ENCODE measurements at places on chromosomes 5 and 9.

DNA sequence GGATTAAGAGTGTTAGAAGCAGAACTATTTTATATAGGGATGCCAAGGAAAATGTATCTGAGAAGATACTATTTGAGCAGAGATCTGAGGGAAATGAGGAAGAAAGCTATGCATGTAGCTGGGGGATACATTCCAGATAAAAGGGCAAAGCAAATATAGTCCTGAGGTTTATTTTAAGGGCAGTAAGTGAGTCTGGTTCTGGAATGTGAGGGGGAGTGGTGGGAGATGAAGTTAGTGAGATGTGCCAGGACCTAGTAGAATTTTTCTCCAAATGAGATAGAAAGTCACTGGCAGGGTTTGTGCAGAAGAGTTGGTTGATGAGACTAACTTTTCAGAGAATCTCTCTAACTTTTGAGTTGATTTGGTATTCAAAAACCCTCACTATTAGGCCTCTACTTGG is 374.7 kb downstream of the ADGRV1 start:
- no peak for DNase-seq

DNA sequence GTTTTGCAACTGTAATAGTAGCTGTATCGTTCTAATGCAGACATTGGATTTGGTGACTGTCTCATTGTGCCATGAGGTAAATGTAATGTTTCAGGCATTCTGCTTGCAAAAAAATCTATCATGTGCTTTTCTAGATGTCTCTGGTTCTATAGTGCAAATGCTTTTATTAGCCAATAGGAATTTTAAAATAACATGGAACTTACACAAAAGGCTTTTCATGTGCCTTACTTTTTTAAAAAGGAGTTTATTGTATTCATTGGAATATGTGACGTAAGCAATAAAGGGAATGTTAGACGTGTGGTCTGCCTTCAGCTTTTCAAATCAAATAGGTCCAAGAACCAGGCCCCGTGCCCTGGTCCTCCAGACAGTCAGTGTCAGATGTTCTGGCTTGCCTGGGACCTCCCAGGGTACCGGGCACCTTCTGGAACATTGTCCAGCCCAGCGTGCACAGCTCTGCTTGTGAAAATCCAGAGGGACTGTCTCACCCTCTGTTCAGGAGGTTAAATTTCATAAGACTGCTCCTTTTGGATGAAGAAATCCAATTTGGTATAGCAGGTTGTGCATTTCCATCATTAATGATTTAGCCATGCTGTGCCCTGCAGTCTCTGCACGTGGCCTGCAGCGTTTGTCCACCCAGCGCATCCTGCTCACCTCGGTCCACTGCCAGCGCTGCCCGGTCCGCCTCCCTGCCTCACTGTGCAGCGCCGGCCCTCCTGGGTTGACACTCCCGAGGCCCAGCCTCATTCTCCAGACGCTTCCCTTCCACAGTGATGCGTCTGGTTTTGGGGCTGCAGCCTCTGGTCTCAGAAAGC is 6.6 kb upstream of the AHRR start:
- DNase-seq, result no peak

DNA sequence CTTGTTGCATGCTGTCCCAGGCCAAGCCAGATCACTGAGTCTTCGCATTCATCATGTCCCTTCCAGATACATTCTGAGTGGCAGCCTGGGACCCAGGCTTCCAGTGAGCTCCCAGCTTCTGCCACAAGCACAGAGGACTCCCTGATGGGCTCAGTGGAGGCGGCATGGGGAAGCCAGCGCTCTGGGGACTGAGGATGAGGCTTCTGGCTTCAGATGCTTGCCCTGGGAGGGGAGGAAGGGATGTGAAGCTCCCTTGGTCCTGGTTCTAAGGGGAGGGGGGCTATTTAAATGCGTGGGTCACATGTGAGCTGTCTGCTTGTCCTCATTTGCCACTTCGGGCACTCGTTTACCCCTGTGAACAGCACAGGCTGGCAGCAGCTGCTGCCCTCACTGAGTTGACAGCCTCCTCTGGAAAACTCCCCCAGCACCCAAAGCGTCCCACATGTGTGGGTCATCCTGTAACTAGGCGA is 174.0 kb downstream of the NR3C1 start:
- no peak for DNase-seq

GRCh38 chr5:86124333-86124732 is 493.4 kb upstream of the COX7C start:
- DNase-seq, result no peak

DNA sequence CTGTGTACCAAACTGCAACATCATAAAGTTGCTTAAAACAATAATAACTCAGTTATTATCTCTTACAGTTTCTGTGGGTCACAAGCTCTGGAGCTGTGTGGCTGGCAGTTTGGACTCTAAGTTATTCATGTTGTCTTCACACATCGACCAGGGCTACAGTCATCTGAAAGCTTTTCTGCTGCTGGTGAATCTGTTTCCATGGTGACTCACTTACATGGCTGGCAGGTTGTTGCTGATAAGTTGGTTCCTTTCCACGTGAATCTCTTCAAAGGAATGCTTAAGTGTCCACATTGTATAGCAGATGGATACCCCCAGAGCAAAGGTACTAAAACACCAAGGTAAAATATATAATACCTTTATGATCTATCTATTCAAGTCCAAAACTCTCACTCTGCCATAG is 44.8 kb upstream of the CYLC2 start:
- no peak for DNase-seq

DNA sequence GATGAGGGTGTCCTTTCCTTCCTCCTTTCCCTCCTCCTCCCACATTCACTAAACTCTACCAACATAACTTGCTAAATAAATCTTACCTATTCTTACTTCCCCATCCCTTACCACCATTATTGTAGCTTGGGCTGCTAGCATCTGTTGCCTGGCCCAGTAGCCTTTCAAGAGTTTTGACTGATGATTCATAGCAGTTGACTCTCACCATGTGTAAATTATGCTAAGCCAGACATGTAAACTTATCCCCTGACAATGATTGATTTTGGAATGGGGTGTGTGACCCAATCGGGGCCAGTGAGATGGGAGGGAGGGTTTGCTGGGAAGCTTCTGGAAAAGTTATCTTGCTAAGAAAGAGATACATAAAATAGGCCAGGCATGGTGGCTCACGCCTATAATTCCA is 161.8 kb upstream of the SPRY4 start:
- no peak for DNase-seq

DNA sequence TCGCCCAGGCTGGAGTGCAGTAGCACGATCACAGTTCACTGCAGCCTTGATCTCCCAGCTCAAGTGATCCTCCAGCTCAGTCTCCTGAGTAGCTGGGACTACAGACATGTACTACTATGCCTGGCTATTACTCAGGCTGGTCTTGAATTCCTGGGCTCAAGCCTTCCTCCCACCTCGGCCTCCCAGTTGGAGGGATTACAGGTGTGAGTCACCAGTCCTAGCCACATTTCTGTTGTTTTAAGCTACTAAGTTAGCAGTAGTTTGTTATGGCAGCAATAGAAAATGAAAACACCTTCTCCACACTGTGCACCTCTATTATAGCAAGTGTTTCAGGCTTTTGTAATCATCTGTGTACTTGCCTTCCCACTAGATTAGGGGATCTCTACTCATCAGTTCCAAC is 588.9 kb upstream of the TLE4 start:
- peak; percentile 72 for DNase-seq

GRCh38 chr9:93659044-93659836 is 82.9 kb downstream of the PHF2 start:
- DNase-seq, result no peak

DNA sequence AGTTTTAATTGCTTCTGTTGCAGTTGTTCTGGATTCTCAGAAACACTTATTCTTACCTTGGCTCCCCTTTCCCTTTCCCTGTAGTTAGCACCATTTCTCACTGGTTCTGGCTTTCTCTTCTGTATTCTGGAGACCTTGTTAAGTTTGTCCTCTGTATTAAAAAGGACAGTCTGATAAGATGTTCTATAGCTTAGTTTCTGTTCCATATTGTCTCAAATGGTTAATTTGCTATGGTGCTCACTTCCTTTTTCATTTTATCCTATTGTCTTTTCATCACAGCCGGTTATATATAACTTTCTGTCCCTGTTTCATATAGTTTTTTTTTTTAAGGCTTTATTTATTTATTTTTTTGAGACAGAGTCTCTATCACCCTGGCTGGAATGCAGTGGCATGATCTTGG is 41.4 kb upstream of the KIAA1958 start:
- DNase-seq, result no peak
